ENCODE measurements at places on chromosomes 3 and 15.

DNA sequence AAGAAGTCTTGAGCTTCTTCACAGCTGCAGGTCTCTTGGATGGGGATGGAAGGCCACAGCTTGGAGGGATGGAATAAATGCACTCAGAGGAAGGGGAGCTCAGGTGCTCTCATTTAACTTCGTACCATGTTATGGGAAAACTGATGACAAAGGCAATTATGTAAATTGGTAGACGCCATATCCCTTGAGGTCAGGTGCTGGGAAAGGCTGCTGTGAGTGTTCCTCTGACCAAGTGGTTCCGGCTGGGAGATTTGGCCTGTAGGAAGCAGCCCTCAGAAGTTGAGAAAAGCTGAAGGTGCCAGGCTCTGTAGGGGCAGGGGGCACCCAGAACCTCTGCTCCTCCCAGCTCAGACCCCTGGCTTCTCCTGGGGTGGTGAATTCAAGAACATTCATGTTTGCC, 47.1 kb downstream of the FAH start:
- no peak for DNase-seq

DNA sequence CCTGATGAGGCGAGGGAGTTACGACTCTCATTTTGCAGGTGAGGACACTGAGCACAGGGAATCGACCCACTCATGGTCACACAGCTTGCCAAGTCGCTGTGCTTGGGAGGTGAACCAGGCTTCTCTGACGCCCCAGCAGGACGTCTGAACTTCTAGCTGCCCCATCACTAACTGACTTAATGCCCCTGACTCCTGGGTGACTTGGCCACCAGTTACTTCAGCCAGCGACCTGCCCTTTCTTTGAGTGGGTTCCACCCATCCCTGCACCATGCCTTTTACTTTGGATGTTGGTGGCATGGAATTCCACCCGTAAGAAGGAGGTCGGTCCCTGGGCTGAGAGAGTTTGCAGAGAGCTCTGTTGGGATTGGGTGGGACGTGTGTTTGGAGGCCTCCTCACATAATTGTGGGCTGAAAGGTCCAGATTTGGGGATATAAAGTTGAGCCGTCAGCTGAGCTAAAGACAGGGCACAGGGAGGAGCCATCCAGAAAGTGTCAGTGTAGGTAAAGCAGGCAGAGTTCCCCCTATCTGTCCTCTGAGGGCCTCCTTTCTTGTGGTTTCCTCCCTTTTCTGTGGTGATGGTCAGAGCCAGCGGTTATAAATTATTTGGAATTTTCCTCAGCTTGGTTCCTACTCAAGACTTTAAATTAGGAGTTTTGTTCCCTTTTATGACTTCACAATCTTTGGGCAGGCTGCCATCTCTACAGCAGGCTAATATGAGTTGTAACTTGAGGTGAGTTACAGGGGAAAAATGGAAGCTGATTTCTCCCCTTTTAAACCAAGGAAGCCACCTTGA, 55.0 kb downstream of the FLNB start:
- no peak for DNase-seq

DNA sequence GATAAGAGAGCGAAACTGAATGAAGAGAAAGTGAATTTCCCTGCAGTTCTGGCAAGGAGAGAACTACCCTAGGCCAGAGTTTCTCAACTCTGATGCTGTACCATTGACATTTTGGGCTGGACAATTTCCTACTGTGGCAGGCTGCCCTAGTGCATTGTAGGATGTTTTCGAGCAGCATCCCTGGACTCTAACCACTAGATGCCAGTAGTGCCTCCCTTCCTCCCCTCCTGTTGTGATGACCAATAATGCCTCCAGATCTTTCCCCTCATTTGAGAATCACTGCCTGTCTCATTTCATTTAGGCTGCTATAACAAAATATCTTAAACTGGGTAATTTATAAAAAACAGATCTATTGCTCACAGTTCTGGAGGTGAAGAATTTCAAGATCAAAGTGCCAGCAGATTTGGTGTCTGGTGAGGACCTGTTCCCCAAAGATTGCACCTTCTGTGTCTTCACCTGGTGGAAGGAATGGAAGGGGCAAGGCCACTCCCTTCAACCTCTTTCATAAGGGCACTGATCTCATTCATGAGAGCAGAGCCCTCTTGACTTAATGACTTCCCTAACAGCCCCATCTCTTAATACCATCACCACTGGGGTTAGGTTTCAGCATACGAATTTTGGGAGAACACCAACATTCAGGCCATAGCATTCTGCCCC, 188.9 kb upstream of the MEIS2 start:
- DNase-seq: no peak

DNA sequence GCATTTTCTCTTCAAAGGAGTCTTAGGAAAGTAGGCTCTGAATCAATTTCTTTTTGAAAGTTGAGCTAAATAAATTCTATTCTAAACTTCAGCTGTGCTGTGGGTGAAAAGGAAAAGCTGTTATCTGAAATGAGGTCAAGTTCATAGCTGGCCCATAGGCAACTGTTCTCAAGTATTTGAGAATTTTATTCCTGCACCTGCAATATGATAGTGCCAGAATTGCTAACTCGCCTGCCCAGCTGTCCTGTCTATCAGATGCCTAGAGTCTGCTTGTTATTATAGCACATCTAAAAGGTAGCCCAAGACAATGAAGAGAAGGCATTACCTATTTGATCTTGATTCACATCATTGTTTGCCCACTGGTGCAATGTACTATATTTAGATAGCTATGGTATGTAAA, 798.7 kb downstream of the DIPK2A start:
- no peak for DNase-seq

DNA sequence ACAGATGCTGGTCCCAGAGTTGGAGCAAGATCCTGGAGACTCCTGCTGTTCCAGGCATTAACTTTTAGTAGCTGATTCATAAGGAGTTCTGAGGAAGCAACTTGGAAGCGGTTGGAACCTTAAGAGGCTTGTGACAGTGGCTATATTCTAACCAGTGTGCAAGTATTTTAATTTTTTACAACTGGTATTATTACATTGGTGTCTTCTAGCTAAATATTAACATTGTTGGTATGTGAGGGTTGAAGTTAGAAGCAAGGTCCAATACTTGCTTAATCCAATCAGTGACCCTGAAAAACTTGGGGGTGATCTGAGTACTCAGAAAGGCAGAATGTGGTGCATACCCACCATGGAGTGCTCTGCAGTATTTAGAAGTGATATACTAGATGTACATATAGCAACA, 1.5 kb upstream of the OR4F15 start:
- no peak for DNase-seq

- no peak for DNase-seq
These were observed 6.1 kb downstream of the B4GALT4 start for GRCh38 chr3:119234610-119235009.
